ENCODE measurements at places on chromosomes 5 and 9.

DNA sequence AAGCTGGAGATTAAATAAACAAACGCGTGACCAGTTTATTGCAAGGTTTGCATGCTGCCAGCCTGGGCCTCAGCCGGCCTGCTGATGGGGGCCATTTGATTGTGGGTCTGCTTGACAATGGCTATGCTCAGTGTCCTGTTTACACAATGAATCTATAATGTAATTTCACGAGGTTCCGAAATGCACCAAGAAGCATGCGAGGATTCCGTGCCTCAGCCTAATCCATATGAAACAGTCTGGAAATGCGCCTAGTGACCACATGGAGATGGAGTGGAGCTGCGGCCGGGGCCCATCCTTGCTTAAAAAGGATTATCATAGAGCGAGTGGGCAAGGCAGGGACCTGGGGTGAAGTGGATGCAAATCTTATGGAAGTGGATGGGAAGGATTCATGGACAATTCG, 382.4 kb downstream of the CDK5RAP2 start:
- DNase-seq = no peak
- peaks cover 10% of the 10 kb centered on the region for H3K27me3 ChIP-seq
- no peak overlapping the region for H3K4me3 ChIP-seq

DNA sequence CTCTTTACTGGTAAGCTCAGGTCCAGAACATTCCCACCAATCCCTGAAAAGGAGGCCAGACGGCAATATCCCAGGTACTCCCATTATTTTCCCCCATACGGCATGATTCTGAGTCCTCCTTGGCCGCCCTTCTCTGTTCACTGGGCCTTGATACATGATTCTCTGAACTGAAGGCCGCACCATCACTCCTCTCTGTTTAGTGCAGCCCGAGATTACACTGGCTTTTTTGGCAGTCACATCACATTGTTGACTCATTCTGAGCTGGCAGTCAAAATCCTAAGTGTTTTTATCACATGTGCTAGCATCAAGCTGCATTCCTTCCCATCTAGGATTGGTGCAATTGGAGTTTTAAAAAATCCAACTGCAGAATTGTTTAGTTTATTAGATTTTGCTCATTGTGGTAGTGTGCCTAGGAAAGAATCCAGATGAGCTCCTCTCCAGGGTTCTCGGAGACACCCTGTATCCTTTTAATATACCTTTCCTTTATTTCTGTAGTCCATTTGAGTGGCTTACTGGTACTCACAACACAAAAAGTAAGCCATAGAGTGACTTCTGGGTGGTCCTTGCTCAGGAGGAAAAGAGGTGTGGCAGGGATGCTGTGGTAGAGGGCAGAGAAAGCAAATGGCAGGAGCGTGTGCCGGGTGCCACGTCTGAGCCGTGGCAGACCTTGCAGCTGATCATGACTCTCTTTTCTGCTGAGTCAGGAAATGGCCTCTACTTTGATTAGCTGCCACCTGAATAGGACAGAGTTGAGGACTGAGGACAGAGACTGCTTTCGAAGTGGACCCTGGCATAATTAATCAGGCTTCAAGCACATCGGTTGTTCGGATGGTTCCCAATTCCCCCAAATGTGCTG, 121.1 kb upstream of the IL12B start:
- peaks cover 4% of the 10 kb centered on the region for H3K4me1 ChIP-seq
- peaks cover 30% of the 10 kb centered on the region for H3K27me3 ChIP-seq
- no peak for DNase-seq
- H3K4me3 ChIP-seq = no peak overlapping the region
- H3K27ac ChIP-seq = no peak overlapping the region
- H3K36me3 ChIP-seq = peaks cover 3% of the 10 kb centered on the region

GRCh38 chr5:138651767-138652117, 76.5 kb upstream of the HSPA9 start:
- no peak overlapping the region for H3K27ac ChIP-seq
- DNase-seq = no peak
- peaks cover 24% of the 10 kb centered on the region for H3K4me1 ChIP-seq
- peaks cover 3% of the 10 kb centered on the region for H3K36me3 ChIP-seq

DNA sequence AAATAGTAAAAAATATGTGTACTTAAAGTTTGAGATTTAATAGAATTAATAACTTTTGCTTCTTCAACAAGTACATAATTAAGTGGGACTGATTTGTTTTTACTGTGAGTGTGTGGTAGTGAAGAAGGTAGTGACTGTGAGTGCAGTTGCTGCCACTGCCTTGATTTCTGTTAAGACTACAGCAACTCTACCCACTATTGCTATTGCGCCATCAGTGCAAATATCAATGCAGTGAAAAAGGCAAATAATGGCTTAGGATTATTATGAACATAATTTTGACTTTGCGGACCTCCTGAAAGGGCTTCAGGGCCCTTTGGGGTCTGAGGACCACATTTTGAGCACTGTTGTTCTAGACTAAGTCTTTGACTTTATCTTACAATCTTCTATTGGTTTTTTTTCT, 112.0 kb upstream of the PITX1 start:
- H3K36me3 ChIP-seq = no peaks in the 10 kb centered on the region
- DNase-seq = no peak
- H3K4me1 ChIP-seq = no peaks in the 10 kb centered on the region
- H3K27ac ChIP-seq = no peak overlapping the region
- H3K27me3 ChIP-seq = no peaks in the 10 kb centered on the region

DNA sequence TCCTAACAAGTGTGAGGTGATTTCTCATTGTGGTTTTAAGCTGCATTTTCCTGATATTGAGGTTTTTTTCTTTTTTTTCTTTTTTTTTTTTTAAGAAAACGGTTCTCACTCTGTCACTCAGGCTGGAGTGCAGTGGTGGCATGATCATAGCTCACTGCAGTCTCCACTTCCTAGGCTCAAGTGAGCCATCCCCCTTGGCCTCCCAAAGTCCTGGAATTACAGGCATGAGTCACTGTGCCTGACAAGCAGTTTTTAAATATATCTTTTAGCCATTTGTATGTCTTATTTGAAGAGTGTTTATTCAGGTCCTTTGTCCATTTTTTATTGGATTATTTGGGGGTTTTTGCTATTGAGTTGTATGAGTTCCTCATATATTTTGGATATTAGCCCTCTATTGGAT, 53.8 kb downstream of the GCNT1 start:
- H3K27ac ChIP-seq = no peak overlapping the region
- H3K4me3 ChIP-seq = no peak overlapping the region
- DNase-seq = no peak
- peaks cover 8% of the 10 kb centered on the region for H3K36me3 ChIP-seq
- H3K4me1 ChIP-seq = no peaks in the 10 kb centered on the region

DNA sequence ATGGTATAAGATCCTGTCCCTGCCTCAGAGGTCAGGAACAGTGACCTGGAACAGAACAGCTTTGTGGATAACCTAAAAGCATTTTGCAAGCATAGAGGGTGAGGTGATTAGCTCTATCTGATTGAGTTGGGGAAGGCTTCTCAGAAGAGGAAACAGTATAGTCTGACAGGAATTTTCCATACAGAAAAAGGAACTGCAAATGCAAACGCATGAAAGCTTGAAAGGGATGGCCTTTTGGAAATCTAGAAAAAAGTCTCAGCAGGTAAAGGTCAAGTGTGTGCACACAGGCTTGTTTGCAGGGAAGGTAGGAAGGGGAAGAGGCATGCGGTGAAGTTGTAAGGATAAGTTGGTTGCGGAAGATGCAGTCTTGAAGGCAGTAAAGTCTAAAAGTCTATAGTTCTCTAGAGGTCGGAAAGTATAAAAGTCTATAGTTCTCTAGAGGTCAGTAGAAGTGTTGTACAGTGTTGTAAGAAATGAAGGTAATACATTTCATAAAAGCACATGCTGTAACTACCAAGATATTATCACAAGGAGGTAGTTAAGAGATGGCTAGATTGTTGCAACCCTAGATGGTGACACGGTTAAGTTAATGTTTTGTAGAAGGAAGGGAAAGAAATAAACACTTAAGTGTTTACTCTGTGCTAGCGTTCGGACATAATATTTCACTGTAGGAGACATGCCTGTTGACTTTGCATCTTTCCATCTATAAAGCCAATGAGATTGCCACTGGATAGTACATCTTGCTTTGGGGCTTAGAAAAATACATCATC, 16.7 kb upstream of the HSPB3 start:
- no peak overlapping the region for H3K4me3 ChIP-seq
- no peaks in the 10 kb centered on the region for H3K36me3 ChIP-seq
- peaks cover 10% of the 10 kb centered on the region for H3K4me1 ChIP-seq
- no peak for DNase-seq

- no peak for DNase-seq
- no peaks in the 10 kb centered on the region for H3K36me3 ChIP-seq
- no peaks in the 10 kb centered on the region for H3K4me1 ChIP-seq
- no peak overlapping the region for H3K27ac ChIP-seq
- H3K4me3 ChIP-seq = no peak overlapping the region
- H3K27me3 ChIP-seq = no peaks in the 10 kb centered on the region
These were observed 316.1 kb downstream of the TLE1 start for GRCh38 chr9:81373294-81373693.

DNA sequence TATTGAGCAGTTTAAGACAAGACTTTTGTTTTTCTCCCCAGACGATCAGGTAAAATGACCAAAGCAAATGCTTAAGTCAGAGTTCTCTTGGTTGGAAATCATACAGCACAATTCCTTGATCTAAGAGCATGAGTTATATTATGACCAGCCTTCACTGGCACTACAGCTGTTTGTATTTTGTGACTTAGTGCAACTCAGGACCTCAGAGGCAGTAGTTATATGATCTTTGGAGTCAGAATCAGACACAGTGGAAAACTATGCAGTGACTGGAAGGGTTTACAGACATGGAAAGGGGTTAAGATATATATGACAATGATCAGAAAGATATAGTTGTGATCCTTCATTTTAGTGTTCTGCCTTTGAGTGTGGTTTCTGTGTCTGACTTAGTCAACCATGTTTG, 24.3 kb downstream of the RAD23B start:
- H3K4me1 ChIP-seq = peaks cover 43% of the 10 kb centered on the region
- H3K27me3 ChIP-seq = no peaks in the 10 kb centered on the region
- no peak for DNase-seq
- H3K27ac ChIP-seq = peak overlapping the region; percentile 19
- peaks cover 14% of the 10 kb centered on the region for H3K36me3 ChIP-seq
- peak overlapping the region; percentile 28 for H3K4me3 ChIP-seq

- no peak for DNase-seq
- no peak overlapping the region for H3K4me3 ChIP-seq
- H3K27me3 ChIP-seq = no peaks in the 10 kb centered on the region
- H3K36me3 ChIP-seq = no peaks in the 10 kb centered on the region
- H3K4me1 ChIP-seq = no peaks in the 10 kb centered on the region
These were observed 197.4 kb downstream of the CSNK1G3 start for GRCh38 chr5:123709422-123709821.

DNA sequence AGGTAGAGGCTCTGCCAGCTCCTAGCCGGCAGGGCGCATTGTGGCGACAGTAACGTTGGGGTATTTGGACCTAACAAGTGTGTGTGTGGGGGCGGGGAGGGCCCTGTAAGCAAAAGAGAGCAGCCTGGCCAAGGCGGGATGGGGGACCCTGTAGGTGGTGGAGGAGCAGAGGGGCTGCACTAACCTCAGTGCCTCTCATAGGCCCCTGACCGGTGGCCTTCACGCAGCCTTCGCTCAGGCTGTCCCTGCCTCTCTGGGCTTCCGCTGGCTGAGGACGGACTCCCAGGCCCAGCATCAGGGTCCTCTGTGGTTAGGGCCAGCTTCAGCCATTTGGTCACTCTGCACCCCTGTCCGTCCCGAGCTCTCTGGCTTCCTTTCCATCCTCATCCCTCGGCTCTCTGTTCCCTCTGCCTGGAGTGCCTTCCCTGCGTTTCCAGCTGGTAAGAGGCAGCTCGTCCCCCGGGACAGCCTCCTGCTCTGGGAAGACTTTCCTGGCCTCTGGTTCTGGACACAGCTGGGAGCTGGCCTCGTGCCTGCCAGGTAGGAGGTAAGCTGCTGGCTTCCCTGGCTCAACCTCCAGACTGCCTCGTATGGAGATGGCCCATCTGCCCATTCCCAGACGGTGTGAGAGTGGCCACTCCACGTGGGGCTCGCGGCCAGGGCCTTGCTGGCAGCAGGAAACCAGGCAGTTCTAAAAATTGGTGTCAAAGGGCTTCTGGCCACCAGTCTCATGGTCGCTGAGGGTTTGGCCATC, 39.3 kb upstream of the PHYKPL start:
- peaks cover 3% of the 10 kb centered on the region for H3K36me3 ChIP-seq
- H3K27me3 ChIP-seq = peaks cover 15% of the 10 kb centered on the region
- peaks cover 3% of the 10 kb centered on the region for H3K4me1 ChIP-seq
- H3K27ac ChIP-seq = no peak overlapping the region
- DNase-seq = no peak

DNA sequence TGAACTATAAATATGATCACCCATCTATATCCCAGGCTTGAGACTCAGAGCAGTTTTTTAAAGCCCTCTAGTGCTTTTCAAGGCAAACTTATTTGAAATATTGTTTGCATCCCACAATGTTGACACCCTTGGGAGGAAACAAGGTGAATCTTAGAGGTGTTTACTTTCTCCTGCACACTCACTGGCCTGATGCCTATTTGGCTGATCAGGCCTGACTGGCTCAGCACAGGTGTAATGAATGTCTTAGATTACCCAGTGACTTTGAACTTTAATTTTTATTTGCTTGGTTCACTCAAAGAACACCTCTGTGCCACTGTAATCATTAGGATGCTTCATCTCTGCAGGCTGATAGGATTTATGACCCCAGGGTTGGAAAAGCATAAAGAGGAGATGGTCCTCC, 158.3 kb downstream of the KCTD16 start:
- H3K4me3 ChIP-seq = no peak overlapping the region
- DNase-seq = no peak
- no peak overlapping the region for H3K27ac ChIP-seq

DNA sequence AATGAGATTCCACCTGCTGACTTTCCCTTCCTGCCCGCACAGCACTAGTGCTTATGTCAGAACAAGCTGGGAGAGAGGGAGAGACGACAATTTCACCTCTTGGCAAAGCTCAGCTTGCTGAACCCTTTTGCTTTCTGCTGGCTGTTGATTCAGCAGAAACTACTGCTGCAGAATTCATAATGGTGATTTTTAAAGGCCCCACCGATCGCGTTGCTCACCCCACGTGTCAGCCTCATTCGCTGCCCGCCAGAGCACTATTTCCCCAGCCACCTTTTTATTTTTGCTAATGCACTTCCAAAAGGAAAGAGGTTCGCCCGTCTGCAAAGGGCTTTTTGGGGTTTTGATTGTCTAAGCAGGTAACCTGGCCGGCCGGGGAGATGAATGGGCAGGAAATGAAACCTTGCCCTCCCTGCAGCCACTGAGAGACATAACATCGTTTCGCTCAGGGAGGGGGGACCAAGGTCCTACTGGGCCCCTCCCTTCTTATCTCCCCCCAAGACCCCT, 1.3 kb downstream of the PPP2R2B start:
- peaks cover 2% of the 10 kb centered on the region for H3K36me3 ChIP-seq
- H3K27ac ChIP-seq = peak overlapping the region; percentile 8
- DNase-seq = no peak
- peaks cover 11% of the 10 kb centered on the region for H3K27me3 ChIP-seq
- peak overlapping the region; percentile 95 for H3K4me3 ChIP-seq

DNA sequence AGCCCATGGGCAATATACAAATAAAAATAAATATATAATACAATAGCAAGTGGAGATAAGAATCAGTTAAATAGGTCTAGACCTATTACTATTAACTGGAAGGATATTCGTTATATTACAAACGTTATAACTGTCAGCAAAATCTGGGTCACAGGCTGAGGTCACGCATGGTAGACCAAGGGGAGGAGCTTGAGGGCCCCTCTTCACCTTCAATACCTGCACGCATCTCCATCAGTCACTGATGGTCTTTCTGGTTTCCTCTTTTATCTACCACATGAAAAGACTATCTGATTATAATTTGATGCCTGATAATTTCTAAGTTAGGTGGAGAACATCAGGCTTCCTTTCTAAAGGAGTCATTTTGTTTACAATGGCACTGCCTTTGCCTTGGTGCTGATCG, 43.2 kb downstream of the MAT2B start:
- no peak for DNase-seq
- no peak overlapping the region for H3K27ac ChIP-seq
- H3K4me3 ChIP-seq = peak overlapping the region; percentile 79
- H3K36me3 ChIP-seq = no peaks in the 10 kb centered on the region

All from T-helper 17 cell (primary cell).